ENCODE measurements at places on chromosomes 11 and 22. TPM values are rescaled to one million over a fixed set of nuclear protein-coding genes. Genes with fewer than 3 reads are reported as not detected.

ARHGEF17 gene
- 0.14 TPM for total RNA-seq

RAB36 gene
- 0.64 TPM for total RNA-seq

SERPING1 gene
- total RNA-seq, result not detected

MFRP gene
- not detected for total RNA-seq

CDCA5 gene
- 0.76 TPM for total RNA-seq

DNA sequence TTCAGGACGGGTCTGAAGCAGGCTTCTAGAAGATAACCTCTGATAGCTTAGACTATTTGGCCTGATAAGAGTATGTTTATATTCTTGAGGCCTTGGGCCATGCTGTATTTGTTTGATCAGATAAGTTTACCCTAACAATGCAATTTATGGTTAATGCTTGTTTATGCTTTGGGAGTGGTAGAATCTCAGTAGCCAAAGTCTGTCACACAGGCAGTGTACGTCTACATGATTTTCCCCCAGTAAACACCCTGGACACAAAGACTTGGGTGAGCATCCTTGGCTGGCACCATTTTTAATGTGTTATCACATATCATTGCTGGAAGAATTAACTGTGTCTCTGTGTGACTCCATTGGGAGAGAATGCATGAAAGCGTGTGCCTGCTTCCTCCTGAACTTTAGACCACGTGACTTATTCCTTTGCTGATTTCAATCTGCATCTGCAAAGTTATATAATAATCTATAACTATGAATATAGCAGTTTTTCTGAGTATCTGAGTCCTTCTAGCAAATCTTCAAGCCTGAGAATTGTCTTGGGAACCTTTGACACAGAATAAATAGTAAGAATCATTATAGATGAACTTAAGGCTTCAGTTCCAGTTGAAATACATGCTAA, 172.4 kb downstream of the CASP12 start:
- no peak for DNase-seq

DNA sequence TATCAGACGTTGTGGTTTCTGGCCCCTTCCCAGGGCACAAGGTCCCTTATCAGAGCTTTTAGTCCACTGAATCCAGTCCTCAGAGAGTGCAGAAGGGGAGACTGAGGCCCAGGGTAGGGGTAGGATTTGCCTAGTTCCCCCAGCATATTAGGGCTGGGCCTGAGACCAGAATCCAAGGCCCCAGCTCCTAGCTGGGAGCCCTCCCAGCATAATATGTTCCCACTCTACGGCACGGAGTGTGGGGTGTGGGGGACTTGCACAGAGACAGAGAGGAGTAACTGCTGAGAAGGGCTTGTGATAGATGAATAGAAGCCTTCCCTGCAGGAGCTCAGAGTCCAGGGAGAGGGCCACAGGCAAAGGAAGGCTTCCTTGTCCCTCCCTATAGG, 43.8 kb downstream of the NEU3 start:
- DNase-seq, result no peak

GRCh38 chr11:107691000-107691750, 20.7 kb downstream of the SLN start:
- no peak for DNase-seq

GRCh38 chr22:46514592-46515207, 22.7 kb downstream of the CELSR1 start:
- DNase-seq, result no peak

GRCh38 chr11:86144846-86145245, 76.0 kb upstream of the PICALM start:
- no peak for DNase-seq

DNA sequence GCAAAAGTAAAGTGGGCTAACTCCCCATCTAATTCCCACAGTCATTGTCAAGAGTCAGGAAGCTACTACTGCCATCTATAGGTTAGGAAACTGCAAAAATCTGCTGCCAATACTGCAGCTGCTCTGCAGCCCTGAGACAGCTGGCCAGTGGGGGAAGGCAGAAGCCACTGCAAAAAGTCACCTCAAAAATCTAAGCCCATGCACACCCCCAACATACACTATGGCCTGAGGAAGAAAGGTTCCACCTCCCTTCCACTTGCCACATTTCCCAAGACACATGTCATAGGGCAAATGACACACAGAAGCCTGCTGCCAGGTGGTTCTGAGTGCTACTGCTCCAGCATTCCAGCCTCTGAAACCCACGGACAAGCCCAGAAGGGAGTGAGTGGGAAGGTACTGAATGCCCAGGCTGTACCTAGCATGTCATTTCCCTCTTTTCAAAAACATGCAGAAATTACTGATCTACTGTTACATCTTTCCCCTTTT, 36.9 kb downstream of the DGCR2 start:
- DNase-seq, result no peak

DNA sequence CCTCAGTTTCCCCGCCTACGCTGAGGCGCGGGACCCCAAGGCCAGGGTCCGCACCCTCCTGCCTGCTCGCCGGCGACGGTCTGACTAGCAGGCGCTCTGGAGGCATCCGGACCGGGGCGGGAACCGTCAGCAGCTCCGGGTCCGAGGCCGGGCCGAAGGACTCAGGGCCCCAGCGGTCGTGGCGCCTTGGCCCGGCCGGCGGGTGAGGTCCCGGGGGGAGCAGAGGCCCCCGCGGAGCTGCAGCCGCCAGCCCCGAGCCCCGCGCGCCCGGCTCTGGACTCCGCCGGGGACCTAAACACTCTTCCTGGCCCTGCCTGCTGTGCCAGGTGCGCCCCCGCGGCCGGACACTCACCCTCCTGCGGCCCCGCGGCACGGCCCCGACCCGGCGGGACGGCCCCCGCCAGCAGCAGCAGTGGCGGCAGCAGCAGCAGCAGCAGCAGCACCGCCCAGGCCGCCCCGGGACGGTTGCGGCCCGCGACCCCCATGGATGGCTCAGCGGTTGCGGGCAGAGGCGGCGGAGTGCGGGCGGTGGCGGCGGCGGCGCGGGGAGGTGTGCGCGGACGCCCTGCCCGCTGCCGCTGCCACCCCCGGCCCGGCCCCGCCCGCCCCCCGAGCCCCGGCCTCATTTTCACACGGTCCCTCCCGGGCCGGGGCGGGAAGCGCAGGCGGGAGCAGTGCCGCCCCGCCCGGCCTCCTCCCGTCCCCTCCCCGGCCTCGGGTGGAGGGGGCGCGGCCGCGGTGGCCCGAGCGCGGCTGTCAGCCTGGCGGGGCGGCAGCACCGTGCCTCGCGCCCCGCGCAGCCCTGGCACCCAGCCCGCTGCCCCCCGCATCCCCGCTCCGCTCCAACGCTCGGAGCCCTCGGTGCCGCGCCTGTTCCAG, at the start of gene SCUBE2:
Gene SCUBE2 (minus strand): TSS at position 556 of the 879 bp plus-strand sequence. CDS start 71 bp downstream, at position 485.
- DNase-seq, result no peak

DNA sequence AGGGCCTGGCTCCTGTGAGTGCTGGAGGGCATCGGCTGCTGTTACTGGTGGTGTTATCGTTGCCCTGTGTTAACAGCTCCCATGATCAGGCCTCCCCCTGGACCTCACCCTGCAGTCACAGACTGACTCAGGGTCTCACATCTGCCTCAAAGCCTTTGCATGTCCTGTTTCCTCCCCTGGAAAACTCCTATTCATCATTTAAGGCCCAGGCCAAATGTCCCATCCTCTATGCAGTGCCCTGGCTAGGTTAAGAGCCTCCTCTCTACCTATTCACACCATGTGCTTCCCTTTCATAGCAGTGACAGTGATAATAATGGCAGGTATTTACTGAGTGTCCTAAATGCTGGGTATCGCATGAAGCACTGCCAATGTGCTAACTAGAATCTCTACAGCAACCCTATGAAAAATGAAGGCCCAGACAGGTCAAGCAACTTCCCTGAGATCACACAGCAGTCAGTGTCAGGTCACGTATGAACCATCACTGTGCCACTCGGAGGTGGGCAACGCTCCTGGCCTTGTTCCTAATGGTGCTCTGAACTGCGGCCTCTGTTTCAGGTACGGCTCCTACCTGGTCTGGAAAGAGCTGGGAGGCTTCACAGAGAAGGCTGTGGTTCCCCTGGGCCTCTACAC, 9.3 kb downstream of the TSPO start:
- DNase-seq, result no peak

Measured in CD8-positive, alpha-beta T cell (primary cell).